ENCODE measurements at places on chromosomes 4 and X. TPM values are rescaled to one million over a fixed set of nuclear protein-coding genes. Genes with fewer than 3 reads are reported as not detected.

Gene CSN1S1
- not detected for total RNA-seq

Gene MPP1
- total RNA-seq = 49.5 TPM

Gene BST1
- total RNA-seq = 26.2 TPM

Gene SPIN3
- total RNA-seq = 7.6 TPM

Gene MBTPS2
- total RNA-seq = 11.8 TPM

GRCh38 chr4:8356856-8357255, 83.7 kb downstream of the ACOX3 start:
- DNase-seq = peak; percentile 32

- no peak for DNase-seq
Measured at GRCh38 chr4:109548655-109549054, 11.4 kb upstream of the MCUB start.

DNA sequence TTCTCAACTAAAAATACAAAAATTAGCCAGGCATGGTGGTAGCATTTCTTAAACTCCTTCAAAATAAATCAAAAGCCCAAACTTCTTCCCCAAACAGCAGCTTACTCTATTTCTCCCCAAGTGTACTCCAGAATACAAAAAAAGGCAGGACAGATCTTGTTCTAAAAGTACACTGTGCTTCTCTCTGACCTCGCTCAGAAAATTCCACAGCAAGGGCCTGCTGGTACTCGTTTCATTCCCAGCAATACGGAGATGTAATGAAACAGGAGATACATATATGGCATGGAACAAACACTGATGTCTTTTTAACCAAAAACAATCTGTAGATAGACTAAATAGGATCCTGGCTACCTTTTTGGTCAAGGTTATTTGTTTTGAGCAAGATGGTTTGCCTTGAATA, 25.2 kb downstream of the MAP7D2 start:
- no peak for DNase-seq

- no peak for DNase-seq
Measured at GRCh38 chrX:69320116-69320515, 154.9 kb upstream of the PJA1 start.

- DNase-seq = no peak
Measured at GRCh38 chr4:152117933-152118507, 357.2 kb upstream of the GATB start.
